ENCODE measurements at places on chromosomes 11 and 22.

GRCh38 chr22:40326905-40327735 is 19.2 kb upstream of the ADSL start:
- DNase-seq = no peak

GRCh38 chr11:45145379-45146071 is 914 bp upstream of the PRDM11 start:
- peak; percentile 58 for DNase-seq

GRCh38 chr11:80284946-80285785 is 844.3 kb upstream of the TENM4 start:
- no peak for DNase-seq

- DNase-seq = no peak
Measured at GRCh38 chr11:64186492-64187165, 658 bp downstream of the STIP1 start.

DNA sequence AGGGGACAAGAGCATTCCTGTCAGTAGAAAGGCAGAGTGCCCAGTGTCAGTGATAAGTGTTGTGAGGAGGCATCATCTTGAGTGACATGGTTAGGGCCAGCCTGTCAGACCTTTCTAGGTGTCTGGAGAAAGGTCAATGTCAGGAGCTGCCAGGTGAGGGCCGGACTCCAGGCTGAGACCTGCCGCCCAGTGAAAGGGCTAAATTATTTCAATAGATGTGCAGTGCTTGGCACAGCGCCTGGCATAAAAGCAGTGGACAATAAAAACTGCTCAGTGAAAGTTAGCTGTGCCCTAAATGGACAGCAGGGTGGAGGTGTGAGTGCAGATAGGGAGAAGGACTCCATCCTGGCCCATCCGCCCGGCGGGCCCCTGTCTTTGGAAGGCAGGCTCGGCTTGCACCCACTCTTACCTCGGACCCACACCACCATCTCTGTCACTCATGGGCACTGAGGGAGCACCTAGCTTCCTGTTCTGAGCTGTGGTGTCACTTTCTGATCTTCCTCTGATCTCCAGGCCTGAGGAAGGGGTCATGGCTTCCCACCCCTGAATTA is 23.5 kb upstream of the WNT11 start:
- DNase-seq = no peak

All from hepatic stellate cell (primary cell).